ENCODE measurements at places on chromosomes 16 and 17.

- DNase-seq, result no peak
Measured at GRCh38 chr16:55832773-55833691, at the start of gene CES1. CES1 (minus strand) TSS chr16:55833096; CDS start chr16:55833055, 41 bp downstream.

- DNase-seq, result no peak
Measured at GRCh38 chr17:38591759-38592241, 14.0 kb downstream of the SRCIN1 start.

DNA sequence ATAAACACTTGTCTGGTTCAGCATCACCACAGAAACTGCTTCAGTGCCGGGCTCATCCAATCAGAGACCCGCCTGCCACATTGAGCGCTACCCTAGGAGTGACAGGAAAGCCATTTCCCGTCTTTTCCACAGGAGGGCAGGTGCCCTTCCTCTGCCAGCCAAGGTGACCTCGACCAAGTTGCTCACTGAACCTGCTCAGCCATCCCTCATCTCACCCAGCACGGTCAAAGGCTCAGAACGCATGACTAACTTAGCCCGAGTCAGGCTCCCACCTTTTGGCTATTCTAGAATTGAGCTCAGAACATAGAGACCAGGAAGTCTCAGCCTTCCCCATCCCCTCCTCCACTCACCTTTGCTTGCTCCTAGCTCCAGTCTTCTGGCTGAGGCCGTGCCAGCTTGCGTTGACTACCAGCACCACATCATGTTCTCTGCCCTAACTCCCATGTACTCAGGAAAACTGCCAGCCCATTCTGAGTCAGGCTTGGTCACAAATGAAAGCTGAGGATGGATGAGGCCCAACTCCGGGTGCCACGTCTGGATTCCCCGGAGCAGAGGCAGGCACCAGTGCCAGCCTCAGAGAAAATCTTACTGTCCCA is 15.6 kb downstream of the MRPS23 start:
- no peak for DNase-seq

DNA sequence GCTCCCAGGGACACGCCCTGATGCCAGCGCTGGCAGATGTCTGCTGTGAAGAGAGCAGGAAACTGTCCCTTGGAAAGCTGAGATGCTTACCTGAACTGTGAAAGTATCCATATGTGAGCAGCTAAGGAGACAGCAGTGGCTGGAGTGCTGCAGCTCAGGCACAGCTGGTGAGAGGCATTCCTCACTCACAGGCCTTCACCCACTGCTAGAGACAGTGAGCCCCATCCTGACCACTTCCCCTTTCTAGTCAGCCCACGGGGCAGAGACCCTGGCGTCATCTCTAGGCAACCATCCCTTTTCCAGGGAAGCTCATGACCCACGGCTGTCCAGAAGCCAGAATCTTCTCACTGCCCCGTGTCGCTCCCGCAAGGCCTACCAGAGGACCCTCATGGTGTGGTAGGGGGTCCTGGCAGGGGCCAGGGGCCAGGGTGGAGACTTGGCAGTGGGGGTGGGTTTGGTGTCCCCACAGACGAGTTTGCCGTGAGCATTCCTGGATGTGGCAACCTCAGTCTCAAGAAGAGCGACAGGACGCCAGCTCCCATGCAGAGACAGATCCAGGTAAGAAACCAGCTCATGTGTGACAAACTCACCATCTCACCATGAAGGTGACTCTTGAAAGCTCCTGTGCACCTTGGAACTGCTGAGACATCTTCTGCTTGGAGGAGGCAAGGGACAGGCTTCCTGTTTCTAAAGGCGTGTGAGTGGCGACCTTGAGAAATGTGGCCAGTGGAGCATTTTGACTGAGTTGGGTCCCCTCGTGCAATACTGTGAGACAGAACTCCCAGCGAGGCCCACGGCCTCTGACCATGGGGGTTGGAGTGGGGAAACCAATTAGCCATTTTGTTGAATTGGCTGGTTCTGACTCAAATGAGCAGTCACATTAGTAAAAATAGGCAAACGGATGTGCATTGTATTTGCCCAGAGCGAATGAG is at the start of gene SCIMP:
TSS of gene SCIMP (minus strand) at position 216 of the 932 bp plus-strand sequence. CDS start at position 111, 105 bp downstream.
- DNase-seq, result no peak

DNA sequence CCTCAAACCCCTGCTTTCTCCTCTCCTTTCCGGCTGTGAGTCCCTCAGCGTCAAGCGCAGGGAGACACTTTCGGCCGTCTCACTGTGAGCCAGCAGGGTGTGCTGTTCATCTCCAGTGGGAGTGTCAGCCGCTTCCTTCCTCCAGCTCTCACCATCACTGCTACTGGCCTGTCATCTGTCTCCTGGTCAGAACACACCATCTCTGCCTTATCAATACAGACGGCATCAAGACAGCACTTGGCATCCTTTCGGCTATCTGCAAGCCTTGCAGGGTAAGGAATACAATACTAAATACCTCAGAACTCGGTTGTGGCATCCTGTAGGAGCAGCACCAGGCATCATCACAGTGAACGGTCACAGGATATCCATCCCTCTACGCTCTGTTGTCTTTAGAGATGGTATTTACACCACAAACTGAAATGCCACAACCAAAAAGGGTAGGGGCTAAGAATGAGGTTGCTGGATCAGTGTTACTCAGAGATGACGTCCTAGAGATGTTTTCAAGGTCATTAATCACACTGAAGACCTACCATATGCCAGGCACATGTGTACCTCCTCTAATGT is 20.7 kb upstream of the CMTM4 start:
- DNase-seq, result peak; percentile 21

DNA sequence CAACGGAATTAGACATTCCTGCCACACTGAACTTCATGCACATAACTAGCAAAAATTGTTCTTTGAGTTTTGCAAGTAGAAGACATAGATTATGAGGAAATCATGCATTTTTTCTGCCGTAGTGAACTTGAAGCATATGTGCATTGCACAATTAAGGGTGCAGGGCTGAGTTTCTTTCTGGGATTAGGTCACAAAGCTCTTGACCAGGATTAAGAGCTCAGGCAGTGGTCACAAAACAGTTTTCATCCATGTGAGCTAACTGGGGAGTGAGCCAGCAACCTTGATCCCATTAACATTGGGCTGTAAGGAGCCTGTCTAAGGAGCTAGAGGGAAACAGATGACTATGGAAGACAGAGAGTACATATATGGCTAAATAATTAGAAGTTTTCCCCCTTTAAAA is 143.7 kb downstream of the PMP22 start:
- DNase-seq, result no peak

- DNase-seq, result no peak
Measured at GRCh38 chr16:31530405-31530804, 2.7 kb downstream of the AHSP start.

- DNase-seq, result no peak
Measured at GRCh38 chr17:42106009-42106408, 6.5 kb downstream of the DHX58 start.

GRCh38 chr16:70768203-70768580 is 32.8 kb downstream of the VAC14 start:
- no peak for DNase-seq
